Colonic mucosa (tissue), 4 donors: ENCODE measurements at places on chromosomes 12 and 14. TPM values are rescaled to one million over a fixed set of nuclear protein-coding genes. Genes with fewer than 3 reads are reported as not detected.

GRCh38 chr14:69574263-69574953, at the start of gene CCDC177:
TSS of gene CCDC177 (minus strand) at chr14:69574871. CDS start at chr14:69573622, 1,249 bp downstream.
- H3K36me3 ChIP-seq = no peaks in the 10 kb centered on the region
- no peak within 1 kb of the TSS for H3K27ac ChIP-seq
- H3K27me3 ChIP-seq = peaks cover 57% of the 10 kb centered on the region
- DNase-seq = peak; percentile 63

- H3K27ac ChIP-seq = no peak overlapping the region
- peak overlapping the region; percentile 46 for H3K4me3 ChIP-seq
- H3K27me3 ChIP-seq = peaks cover 12% of the 10 kb centered on the region
Observed at GRCh38 chr12:44876544-44877410, 662 bp upstream of the NELL2 start.

- no peaks in the 10 kb centered on the region for H3K36me3 ChIP-seq
- H3K27ac ChIP-seq = no peak overlapping the region
- H3K4me1 ChIP-seq = no peaks in the 10 kb centered on the region
- no peak overlapping the region for H3K4me3 ChIP-seq
- H3K27me3 ChIP-seq = no peaks in the 10 kb centered on the region
Observed at GRCh38 chr14:39956372-39956771, 524.1 kb upstream of the FBXO33 start.

DNA sequence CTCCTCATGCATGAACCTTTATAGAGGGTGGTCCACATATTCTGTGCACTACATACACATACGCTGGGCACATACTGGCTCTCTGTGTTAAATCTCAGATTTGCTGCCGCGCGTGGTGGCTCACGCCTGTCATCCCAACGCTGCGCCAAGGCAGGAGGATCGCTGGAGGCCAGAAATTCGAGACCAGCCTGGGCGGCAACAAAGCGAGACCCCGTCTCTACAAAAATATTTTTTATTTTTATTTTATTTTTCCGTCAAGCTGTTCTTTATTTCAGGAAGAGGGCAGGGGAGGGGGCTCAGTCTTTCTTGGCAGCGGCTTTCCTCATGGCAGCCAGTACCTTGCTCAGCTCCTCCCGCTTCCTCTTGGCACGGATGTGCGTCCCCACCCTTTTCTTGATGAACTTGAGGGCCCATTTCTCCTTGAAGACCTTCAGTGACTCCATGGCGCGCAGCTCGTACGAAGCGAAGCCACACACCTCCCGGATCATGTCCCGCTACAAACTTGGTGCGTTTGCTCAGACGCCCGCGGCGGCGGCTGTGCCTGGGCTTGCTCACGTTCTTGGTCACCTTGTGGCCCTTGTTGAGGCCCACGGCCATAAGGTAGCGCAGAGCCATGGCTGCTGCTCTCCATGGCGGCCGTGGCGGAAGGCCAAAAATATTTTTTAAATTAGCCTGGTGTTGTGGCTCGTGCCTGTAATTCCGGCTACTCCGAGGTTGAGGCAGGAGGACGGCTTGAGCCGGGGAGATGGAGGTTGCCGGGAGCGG, 3.2 kb downstream of the DCAF4 start:
- H3K4me1 ChIP-seq = no peaks in the 10 kb centered on the region
- H3K4me3 ChIP-seq = no peak overlapping the region
- no peak overlapping the region for H3K27ac ChIP-seq
- no peaks in the 10 kb centered on the region for H3K36me3 ChIP-seq

GRCh38 chr12:105967038-105967776, 171.5 kb downstream of the NUAK1 start:
- no peak for DNase-seq
- no peak overlapping the region for H3K27ac ChIP-seq
- no peak overlapping the region for H3K4me3 ChIP-seq
- no peaks in the 10 kb centered on the region for H3K4me1 ChIP-seq
- H3K27me3 ChIP-seq = no peaks in the 10 kb centered on the region

DNA sequence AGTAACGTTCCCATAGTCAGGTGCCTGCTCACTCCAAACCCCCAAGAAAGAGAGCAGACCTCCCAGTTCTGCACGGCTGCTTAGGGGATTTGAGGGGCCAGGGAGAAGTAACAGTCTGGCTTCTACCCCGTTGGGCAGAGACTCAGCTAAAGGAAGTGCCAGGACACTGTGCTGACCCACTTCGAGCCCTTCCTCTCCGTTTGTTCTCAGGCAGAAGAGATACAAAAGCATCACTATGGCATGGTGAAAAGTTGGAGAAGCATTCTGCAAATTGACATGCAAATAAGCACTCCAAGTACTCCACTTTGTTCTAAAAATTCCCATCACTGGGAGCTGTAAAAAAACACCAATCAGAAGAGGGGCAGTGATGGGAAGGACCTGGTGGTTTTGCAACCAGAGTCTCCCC, 239.1 kb downstream of the EGLN3 start:
- no peaks in the 10 kb centered on the region for H3K36me3 ChIP-seq
- H3K27me3 ChIP-seq = no peaks in the 10 kb centered on the region
- no peak for DNase-seq

DNA sequence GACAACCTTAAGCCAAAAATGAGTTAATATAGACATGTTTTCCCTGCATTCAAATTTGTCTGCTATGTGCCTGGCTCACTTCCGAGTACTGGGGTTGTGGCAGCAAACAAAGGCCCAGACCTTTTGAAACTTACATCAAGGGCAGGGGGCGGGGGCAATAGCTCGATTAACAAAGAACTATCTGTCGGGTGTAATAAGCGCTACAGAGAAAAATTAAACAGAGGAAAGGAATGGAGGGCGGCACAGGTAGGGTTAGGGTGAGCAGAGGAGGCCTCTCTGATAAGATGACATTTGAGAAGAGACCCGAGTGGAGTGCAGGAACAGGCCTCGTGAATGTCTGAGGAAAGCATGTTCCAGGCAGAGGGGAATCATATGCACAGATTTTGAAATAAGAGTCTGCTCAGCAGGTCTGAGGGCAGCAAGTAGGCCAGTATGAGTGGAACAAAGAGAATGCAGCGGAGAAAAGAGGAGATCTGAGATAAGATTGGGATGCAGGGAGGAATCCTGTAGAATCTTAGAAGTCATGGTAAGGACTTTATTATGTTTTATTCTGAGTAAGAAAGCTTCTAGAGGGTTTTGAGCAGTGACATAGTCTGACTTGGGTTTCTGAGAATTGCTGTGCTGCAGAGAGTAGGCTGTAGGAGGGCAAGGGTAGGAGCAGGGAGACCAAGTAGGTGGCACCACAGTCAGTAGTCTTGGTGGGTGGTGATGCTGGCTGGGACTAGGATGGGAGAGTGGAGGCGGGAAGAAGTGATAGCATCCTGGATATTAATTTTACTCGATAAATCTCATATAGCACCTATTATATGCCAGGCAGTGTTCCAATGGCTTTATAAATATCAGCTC, 52.6 kb downstream of the BICDL1 start:
- no peaks in the 10 kb centered on the region for H3K4me1 ChIP-seq
- H3K4me3 ChIP-seq = no peak overlapping the region
- no peak for DNase-seq
- H3K27me3 ChIP-seq = no peaks in the 10 kb centered on the region
- no peak overlapping the region for H3K27ac ChIP-seq
- no peaks in the 10 kb centered on the region for H3K36me3 ChIP-seq

DNA sequence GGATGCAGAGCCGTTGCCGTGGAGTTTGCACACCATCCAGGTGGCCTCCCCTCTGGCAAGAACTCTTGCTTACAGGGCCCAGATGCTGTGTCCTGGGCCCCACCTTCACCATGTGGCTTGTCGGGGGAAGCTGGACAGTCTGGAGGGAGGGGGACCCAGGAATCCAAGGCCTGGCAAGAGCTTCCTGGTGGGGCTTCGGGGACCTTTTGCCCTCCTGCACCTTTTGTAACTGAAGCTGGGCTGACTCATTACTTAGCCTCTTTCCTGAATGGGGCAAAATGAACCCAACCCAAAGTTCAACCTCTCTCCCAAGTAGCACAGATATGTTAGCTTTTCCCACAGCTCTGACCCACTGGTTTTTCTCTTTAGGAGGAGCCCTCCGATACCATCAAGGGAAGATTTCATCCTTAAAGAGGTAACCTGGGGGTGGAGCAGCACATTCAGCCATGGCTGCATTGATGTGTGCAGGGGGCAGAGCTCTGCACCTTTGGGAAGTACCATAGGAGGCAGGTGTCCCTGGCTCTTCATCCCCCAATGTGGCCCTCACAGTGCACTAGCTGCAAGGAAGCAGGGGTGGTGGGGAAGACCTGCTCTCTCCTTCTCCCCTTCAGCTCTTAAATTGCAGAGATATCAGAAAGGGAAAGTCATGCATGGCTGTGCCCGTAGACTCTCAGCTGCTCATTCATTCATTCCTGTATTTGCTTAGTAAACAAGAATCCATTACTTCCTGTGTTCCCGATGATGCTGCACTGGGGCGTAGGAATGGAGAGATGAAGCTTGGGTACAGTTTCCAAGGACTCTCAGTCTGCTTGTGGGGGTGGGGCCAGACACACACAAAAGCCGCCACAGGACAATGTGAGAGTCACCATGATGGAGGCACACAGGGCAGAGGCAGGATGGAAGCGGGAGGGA, 13.0 kb downstream of the MVK start:
- H3K27ac ChIP-seq = no peak overlapping the region
- DNase-seq = no peak
- H3K4me3 ChIP-seq = no peak overlapping the region
- no peaks in the 10 kb centered on the region for H3K36me3 ChIP-seq

Gene ITGA7
- 10.8 TPM for total RNA-seq

Gene CLEC1B
- not detected for total RNA-seq

DNA sequence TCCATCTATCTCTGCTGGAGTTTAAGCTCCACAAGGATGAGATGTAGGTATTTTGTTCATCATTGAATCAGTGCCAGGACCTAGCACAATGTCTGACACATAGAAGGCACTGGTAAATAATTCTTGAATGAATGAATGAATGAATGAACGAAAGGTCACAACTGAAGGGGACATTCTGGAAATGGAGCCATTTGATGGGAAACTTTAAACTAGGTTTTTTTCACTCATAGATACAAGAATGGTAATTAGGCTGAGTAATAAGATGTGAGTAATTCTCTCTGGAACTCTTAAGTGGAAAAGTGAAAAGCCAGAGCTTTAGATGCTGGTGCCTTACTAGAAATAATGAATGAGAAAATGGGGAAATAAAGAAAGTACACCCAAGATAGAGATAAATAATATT, 44.3 kb downstream of the SCN8A start:
- no peaks in the 10 kb centered on the region for H3K36me3 ChIP-seq
- DNase-seq = no peak
- H3K27me3 ChIP-seq = no peaks in the 10 kb centered on the region
- no peak overlapping the region for H3K27ac ChIP-seq
- H3K4me3 ChIP-seq = no peak overlapping the region
- H3K4me1 ChIP-seq = no peaks in the 10 kb centered on the region

DNA sequence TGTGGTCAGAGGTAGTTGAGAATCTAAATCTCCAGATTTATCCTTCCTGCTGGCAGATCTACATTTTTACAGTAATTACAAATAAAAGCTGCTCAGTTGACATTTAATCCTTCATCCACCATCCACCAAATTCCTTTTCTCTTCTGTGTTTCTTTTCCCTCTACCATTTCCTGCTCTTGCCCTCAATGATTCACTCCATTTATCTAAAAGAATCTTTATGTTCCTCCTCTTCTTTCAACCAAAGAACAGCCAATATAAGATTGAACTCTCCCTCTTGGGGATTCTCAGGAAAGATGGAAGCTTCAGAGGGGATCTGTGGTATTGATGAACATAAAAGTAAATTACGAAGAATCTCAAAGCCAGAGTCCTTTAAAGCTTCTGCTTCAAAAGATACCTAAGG, 4.4 kb downstream of the MAP4K5 start:
- no peak for DNase-seq
- H3K36me3 ChIP-seq = no peaks in the 10 kb centered on the region
- H3K27ac ChIP-seq = no peak overlapping the region
- H3K4me1 ChIP-seq = no peaks in the 10 kb centered on the region
- H3K27me3 ChIP-seq = no peaks in the 10 kb centered on the region

DNA sequence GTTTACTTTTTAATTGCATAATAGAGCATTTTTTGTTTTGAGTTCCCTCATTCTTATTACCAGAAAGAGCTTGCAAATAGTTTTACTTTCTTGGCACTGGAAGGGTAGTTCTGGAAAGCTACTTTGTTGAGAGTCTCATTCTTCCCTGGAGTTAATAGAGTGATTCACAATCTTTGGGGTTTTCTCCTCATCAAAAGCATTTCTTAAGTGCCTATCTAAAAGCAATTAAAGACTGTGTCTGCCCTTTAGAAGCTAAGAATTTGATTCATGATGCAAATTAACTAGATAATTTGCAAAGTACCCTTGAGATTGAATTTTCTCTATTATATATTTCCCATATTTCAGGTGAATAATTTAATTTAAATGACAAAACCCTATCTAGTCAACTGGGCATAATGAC, 8.1 kb upstream of the BMAL2 start:
- H3K36me3 ChIP-seq = peaks cover 4% of the 10 kb centered on the region
- no peak overlapping the region for H3K4me3 ChIP-seq
- no peak overlapping the region for H3K27ac ChIP-seq
- no peaks in the 10 kb centered on the region for H3K27me3 ChIP-seq
- no peaks in the 10 kb centered on the region for H3K4me1 ChIP-seq
- no peak for DNase-seq

GRCh38 chr12:58459191-58459590, 461.1 kb downstream of the LRIG3 start:
- H3K27me3 ChIP-seq = no peaks in the 10 kb centered on the region
- no peaks in the 10 kb centered on the region for H3K36me3 ChIP-seq
- no peaks in the 10 kb centered on the region for H3K4me1 ChIP-seq
- no peak overlapping the region for H3K4me3 ChIP-seq
- DNase-seq = no peak

DNA sequence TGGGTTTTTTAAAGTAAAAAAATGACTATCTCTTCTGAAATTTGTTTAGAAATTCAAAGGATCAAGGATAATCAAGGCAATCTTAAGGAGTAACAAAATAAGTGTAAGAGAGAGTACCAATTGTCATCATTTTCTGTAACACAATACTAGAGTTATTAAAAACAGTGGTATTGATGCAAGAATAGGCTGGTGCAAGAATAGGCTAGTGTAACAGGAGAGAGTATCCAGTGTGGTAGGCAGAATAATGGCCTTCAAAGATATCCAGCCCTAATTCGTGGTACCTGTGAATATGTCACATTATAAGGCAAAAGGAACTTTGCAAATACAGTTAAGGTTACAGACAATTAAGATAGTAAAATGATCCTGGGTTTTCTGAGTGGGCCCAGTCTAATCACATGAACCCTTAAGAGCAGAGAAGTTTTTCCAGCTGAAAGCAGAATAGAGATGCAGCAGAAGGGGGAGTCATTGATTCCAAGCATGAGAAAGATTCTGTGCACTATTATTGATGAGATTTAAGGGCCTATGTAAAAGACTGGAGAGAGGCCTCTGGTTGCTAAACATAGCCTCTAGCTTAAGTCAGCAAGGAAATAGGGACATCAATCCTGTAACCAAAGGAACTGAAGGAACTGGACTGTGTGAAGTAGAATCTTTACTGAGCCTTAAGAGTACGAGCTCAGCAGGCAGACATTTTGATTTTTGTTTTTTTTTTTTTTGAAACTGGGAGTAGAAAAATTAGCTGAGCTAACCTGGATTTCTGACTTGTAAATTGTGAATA, 134.1 kb downstream of the GPHN start:
- H3K36me3 ChIP-seq = no peaks in the 10 kb centered on the region
- no peaks in the 10 kb centered on the region for H3K4me1 ChIP-seq
- DNase-seq = no peak
- no peaks in the 10 kb centered on the region for H3K27me3 ChIP-seq

Gene FBRSL1
- 101 TPM for total RNA-seq

- H3K4me1 ChIP-seq = no peaks in the 10 kb centered on the region
- peaks cover 59% of the 10 kb centered on the region for H3K27me3 ChIP-seq
- H3K4me3 ChIP-seq = no peak overlapping the region
- H3K36me3 ChIP-seq = no peaks in the 10 kb centered on the region
- DNase-seq = no peak
Observed at GRCh38 chr12:113478351-113479011, 6.8 kb upstream of the LHX5 start.

GRCh38 chr14:99519347-99519881, 38.2 kb downstream of the CCNK start:
- no peaks in the 10 kb centered on the region for H3K36me3 ChIP-seq
- no peak overlapping the region for H3K4me3 ChIP-seq
- no peaks in the 10 kb centered on the region for H3K27me3 ChIP-seq
- DNase-seq = no peak
- no peak overlapping the region for H3K27ac ChIP-seq
